NCI-H1105 (cell line): ENCODE measurements at places on chromosomes 1 and 21.

DNA sequence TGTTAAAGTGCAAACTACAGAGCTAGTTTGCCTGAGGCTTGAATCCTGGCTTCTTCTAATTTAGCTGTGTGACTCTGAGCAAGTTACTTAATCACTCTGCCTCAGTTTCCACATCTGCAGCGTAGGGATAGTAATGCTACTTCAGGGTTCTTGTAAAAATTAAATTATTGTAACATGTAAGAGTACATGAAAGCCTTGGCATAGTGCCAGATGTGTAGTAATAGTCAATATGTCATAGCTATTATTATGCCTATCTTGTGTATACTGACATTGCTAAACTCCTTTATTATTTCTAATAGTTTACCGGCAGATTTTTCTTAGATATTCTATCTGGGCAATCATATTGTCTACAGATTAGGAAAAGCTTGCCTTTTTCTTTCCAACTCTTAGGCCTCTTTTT lies 6.8 kb upstream of the TADA1 start:
- no peak for DNase-seq

- DNase-seq = no peak
These were observed 21.7 kb downstream of the SLC6A17 start for GRCh38 chr1:110172001-110172400.

- DNase-seq = no peak
These were observed 203.3 kb upstream of the IVNS1ABP start for GRCh38 chr1:185520188-185520920.

DNA sequence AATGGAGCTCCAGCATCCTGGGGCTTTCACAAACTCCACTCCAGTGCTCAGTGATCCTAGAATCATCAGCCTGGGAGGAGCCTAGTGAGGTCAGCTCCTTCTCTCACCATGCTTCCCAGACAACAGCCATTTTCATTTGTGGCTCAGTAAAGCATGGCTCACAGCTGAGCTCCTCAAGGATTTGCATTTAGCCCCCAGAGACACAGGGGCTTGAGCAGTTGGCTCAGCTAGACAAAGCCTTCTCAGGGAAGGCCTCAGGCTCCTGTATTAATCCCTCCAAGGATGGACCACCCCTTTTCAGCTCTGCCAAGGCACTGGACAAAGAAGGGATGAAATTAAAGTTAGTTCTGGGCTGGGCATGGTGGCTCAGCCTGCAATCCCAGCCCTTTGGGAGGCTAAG lies 39.5 kb downstream of the ERI3 start:
- DNase-seq = no peak

GRCh38 chr1:77060000-77060399 lies 159.2 kb downstream of the PIGK start:
- DNase-seq = no peak

- DNase-seq = no peak
These were observed 13.0 kb upstream of the GPR137B start for GRCh38 chr1:236129306-236129705.

DNA sequence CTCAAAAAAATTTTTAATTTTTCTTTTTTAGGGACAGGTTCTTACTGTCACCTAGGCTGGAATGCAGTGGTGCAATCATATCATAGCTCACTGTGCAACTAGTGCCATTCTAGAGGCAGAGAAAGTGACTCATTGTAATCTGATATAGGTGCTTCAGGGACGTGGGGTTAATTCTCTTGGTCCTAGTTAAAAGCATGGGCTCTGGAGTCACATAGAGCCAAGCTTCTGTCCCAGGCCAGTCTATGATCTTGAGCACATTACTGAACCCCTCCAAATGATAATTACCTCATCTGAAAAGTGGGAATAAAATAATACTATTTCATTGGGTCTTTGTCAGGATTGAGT lies 1.1 kb upstream of the ADIPOR1 start:
- DNase-seq = no peak

- DNase-seq = no peak
These were observed 550 bp downstream of the TRIM33 start for GRCh38 chr1:114510274-114511031.

- no peak for DNase-seq
These were observed 10.9 kb upstream of the LRRC3 start for GRCh38 chr21:44444286-44444931.

DNA sequence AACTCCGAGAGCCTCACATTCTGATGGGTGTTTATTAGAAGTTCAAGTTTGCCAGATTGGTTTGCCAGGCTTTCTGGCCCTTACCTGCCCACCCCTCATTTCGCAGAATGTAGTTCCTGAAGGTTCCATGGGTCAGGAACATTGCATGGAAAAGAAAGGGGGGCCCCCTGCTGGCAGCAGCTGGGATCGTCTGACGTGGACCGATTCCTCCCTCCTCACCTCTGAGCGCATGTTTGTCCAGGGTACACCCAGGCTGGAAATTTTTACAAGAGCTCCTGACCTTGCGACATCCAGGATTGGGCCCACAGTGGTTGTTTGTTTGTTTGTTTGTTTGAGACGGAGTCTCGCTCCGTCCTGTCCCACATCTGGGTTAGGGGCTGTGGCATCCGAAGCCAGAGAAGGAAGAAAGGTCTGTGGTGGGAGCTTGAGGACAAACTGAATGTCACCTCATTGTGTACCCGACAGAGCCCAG lies 126.0 kb upstream of the TMEM51 start:
- DNase-seq = peak; percentile 16

GRCh38 chr1:231057410-231057809 lies 17.4 kb upstream of the FAM89A start:
- DNase-seq = no peak

- DNase-seq = no peak
These were observed 96.3 kb upstream of the GALNT2 start for GRCh38 chr1:229970714-229971113.

DNA sequence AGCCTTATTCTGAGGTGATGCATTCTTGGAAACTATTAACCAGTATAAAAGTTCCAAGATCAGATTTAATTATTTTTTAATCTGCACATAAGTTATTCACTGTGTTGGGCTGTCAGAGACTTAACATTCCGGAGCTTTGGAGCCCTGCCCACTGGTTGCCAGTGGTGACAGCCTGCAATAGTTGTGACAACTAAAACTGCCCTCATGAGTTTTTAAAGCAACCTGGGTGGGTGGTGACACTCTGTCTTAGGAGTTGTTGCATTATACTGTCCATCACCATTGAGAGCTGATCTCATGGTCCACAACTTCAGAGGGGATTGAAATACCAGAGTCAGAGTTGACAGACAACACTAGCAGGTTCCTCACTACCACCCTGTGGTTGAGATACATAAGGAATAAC lies 653.9 kb upstream of the USP24 start:
- DNase-seq = peak; percentile 51

GRCh38 chr1:24896596-24897262 lies 33.3 kb downstream of the RUNX3 start:
- DNase-seq = no peak

DNA sequence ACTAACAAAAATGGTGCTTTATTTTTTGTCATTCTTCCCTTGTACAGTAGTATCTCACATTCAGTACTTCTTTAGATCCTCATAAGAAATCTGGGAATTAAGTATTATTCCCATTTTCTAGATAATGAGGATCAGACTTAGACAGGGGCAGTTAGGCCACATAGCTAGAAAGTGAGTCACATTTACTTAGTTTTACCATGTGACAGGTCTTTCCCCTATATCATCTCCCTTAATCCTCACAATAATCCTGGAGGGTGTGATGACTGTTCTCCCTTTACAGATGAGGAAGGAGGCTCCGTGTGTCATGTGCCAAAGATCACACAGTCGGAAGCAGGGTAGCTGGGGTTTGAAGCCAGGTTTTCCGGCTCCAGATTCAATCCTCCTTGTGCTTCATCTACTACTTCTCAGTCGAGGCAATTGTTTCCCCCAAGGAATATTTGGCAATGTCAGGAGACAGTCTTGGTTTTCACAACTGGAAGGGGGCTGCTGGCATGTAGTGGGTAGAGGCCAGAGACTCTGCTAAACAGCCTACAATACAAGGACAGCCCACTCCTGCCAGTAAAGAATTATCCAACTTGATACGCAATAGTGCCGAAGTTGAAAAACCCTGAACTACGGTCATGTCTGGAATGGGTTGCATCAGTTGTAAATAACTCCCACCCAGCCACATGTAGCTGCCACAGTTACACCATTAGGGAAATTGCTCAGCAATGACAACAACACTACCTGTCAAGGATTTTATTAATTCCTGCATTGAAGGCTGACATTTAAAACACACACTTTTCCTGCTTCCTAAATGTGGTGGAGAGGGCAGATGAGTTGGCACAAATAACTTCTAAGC lies 54.5 kb downstream of the C8B start:
- DNase-seq = no peak

- DNase-seq = no peak
These were observed 113.1 kb downstream of the TIAM1 start for GRCh38 chr21:31230937-31231336.

DNA sequence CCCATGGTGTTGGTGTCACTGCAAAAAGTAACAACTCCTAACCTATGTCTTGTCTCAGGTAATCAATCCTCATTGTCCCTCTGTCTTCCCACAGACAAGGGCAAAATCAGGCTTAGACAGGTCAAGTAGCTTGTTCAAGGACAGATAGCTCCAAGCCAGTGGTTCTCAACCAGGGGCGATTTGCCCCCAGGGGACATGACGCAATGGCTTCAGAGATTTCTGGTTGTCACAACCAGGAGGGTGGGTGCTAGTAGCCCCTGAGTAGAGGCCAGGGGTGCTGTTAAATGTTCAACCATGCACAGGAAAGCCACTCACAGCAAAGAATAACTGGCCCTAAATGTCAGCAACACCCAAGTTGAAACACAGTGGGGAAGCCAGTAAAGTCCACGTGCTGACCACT lies 178.9 kb downstream of the RUNX1 start:
- DNase-seq = no peak

DNA sequence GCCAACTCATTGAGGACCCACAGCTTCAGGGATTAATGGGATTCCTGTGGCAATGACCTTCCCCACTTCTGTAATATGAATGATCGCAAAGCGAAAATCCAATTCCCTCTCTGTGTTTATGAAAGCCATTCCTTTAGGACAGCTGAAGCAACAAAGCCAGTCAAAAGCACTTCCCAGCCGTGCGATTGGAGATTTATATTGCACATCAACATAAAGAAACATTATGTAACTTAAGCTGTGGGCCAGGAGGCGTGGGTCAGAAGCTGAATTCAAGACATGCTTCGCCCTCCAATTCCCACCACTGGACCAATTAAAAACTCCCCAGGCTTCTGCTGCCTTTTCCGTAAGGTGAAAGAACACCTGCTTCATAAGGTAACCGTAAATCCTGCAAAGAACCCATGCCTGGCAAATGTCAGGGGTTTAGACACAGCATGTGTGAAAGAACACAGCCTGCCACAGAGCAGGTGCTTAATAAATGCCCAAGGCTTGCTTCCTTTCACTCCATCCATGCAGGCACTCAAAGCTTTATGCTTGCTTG lies 138.9 kb upstream of the SOD1 start:
- peak; percentile 56 for DNase-seq

DNA sequence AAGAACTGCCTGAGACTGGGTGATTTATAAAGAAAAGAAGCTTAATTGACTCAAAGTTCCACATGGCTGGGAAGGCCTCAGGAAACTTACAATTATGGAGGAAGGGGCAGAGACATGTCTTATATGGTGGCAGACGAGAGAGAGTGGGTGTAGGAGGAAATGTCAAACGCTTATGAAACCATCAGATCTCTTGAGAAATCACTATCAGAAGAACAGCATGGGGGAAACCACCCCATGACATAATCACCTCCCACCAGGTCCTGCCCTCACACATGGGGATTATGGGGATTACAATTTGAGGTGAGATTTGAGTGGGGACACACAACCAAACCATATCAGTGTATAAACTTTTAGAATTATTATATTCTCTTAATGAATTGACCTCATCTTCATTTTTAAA lies 335.9 kb upstream of the DPYD start:
- DNase-seq = no peak

GRCh38 chr21:44727757-44728156 lies 16.4 kb upstream of the TSPEAR start:
- DNase-seq = no peak

DNA sequence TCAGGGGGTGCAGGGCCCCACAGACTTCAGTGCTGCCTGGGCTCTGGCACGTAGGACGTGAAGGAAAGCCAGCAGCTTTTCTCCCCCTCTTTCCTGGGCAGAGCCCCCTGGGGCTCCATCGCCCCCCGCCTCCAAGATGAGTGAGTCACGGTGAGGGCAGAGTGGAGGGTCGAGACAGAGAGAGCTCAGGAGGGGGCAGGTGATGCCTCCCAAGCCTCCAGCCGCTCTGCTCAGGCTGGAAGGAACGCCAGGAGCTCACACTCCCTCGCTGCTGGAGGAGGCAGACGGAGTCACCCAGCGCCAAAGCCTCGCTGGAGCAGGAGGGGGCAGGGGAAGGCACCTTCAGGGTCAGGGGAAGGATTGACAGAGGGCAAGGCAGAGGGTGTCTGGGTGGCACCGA lies 119.5 kb downstream of the CASZ1 start:
- no peak for DNase-seq

GRCh38 chr1:234545517-234546386 lies 64.2 kb downstream of the IRF2BP2 start:
- no peak for DNase-seq

DNA sequence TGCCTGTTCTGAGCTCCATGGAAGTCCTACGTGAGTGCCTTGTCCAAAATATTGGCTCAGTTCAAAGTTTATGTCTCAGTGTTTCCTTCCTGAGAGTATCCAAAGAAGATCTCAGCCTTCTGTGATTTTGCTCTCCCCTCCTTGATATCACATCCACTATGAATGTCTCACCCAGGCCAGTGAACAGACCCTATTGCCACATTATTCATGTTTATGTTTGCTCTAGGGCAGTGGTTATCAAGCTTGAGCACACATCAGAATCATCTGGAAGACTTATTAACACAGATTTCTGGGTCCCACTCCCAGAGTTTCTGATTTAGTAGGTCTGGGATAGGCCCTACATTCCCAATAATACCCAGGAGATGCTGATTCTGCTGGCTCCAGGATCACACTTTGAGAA lies 145.0 kb upstream of the FGGY start:
- DNase-seq = no peak

DNA sequence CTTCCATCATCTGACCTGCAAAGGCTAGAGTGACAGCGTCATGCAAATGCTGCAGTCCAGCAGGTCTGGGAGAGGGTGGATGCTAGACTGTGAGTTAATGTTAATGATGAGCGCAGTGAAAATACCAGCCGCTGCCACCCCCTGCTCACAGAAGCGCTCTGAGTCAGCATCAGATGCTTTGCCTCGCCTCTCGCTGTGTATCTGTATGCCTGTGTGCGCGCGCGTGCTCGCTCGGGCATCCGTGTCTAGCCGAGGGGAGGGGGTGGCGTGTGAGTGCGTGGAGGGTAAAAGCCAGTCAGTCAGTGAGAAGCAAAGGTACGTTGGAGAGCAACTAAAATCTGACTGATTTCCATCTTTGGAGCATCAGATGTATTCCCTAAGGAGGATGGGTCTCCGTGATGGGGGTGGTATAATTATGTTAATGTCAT lies 858.7 kb downstream of the USP25 start:
- peak; percentile 78 for DNase-seq

GRCh38 chr1:186188004-186188539 lies 187.0 kb downstream of the TPR start:
- DNase-seq = no peak

DNA sequence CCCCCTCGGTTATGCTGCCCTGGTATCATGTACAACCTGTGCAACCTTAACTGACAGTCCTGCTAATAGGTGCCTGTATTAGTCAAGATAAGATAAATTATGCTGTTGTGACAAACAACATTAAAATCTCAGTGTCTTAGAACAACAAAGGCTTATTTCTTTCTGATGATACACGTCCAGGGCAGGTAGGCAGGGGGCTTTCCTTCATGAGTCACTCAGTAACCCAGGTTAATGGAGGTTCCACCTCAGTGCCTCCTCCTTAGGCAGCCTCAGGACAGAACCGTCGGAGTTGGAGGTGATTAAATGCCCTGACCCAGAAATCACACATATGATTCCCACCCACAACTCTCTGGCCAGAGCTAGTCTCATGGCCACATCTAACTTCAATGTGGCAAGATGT lies 94.6 kb upstream of the CASZ1 start:
- no peak for DNase-seq
